ENCODE measurements at places on chromosomes 3 and 15. TPM values are rescaled to one million over a fixed set of nuclear protein-coding genes. Genes with fewer than 3 reads are reported as not detected.
A peak's percentile ranks its signal among the peaks of the same experiment; 100 is the strongest.

Gene AMOTL2
- not detected for total RNA-seq

Gene ZBBX
- not detected for total RNA-seq

Gene CLDN16
- total RNA-seq, result not detected

Gene STRA6
- not detected for total RNA-seq

Gene BFSP2
- total RNA-seq, result not detected

DNA sequence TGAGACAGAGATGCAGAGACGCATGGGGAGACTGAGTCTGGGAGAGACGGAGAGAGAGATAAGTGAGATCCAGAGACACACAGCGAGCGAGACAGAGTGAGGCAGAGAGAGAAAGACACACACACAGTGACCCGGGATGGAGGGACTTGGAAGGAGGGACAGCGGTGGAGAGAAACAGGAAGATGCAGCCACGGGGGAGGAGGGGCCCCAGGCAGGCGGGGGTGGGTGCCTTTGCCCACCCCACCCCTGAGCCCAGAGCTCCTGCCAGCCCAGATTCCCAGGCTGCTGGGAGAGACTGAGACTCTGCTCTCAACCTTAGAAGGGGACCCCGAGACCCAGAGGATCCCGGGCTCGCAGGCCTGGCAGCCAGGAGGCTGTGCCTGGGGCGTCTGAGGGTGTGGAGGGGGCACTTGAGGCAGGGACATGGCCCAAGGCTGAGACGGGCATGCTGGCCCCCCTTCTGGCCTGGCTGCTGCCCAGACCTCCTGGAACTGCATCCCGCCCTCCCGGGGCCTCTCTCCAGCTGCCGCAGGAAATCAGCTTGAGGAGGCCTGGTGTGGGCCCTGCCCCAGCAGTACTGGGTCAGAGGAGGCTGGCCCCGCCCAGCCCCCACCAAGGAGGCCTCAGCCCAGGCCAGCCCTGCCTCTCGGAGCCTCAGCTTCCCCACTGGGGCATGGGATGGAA lies 18.1 kb downstream of the H1-8 start:
- no peak overlapping the region for H3K4me3 ChIP-seq
- H3K27me3 ChIP-seq, result no peaks in the 10 kb centered on the region
- no peaks in the 10 kb centered on the region for H3K36me3 ChIP-seq
- DNase-seq, result no peak

- no peak overlapping the region for H3K27ac ChIP-seq
- no peaks in the 10 kb centered on the region for H3K27me3 ChIP-seq
Measured at GRCh38 chr15:81049835-81050234, 49.1 kb downstream of the TLNRD1 start.

- no peaks in the 10 kb centered on the region for H3K4me1 ChIP-seq
- no peaks in the 10 kb centered on the region for H3K27me3 ChIP-seq
- H3K27ac ChIP-seq, result no peak overlapping the region
- no peaks in the 10 kb centered on the region for H3K36me3 ChIP-seq
- no peak for DNase-seq
Measured at GRCh38 chr3:159926573-159926972, 62.1 kb upstream of the IL12A start.

DNA sequence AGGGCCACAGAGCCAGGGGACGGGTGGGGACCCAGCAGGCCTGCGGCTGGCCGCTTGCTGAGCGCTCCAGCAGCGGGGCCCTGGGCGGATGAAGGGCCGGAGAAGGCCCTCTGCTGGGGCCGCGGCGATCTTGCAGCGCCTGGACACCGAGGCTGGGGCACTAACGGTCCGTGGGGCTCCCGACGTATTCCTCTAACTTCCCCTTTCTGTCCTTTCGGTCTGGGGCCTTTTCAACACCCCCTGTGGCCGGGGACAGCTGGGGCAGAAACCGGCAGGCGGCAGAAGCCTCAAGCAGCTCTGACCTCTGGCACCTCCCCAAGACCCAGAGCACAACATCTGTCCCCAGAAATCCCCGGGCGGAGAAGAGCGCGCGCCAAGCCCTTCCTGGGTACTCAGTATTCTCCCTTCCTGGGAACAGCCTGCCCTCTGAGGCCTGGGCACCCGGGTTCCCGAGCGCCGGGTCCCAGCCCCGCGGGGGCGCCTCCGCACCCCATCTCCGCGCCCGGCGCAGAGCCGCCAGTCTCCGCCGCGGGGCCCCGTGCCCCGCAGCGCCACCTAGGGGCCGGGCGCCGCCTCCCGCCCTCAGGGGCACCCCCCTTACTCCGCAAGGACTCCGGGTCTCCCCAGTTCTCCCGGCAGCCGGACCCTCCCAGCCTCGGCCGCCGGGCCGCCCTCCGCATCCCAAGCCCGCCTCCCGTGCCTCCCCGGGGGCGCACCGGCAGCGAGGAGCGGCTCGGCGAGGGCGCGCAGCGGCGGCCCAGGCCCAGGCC lies 582 bp upstream of the SLCO3A1 start:
- H3K4me1 ChIP-seq, result peaks cover 62% of the 10 kb centered on the region
- peak overlapping the region; percentile 41 for H3K27ac ChIP-seq
- no peaks in the 10 kb centered on the region for H3K27me3 ChIP-seq
- DNase-seq, result peak; percentile 78

GRCh38 chr3:72270072-72270681 lies 485.2 kb upstream of the PROK2 start:
- H3K36me3 ChIP-seq, result no peaks in the 10 kb centered on the region
- no peaks in the 10 kb centered on the region for H3K27me3 ChIP-seq
- peaks cover 39% of the 10 kb centered on the region for H3K4me1 ChIP-seq
- peak overlapping the region; percentile 38 for H3K27ac ChIP-seq

- H3K27ac ChIP-seq, result no peak overlapping the region
- no peaks in the 10 kb centered on the region for H3K27me3 ChIP-seq
- H3K4me3 ChIP-seq, result no peak overlapping the region
- H3K36me3 ChIP-seq, result no peaks in the 10 kb centered on the region
- DNase-seq, result no peak
- H3K4me1 ChIP-seq, result no peaks in the 10 kb centered on the region
Measured at GRCh38 chr15:71397377-71397776, 282.1 kb downstream of the THSD4 start.

Data from CD8-positive, alpha-beta memory T cell (primary cell).